ENCODE measurements at places on chromosomes 1 and 21.

GRCh38 chr1:39490596-39491145 lies 765 bp upstream of the BMP8A start:
- DNase-seq = no peak

DNA sequence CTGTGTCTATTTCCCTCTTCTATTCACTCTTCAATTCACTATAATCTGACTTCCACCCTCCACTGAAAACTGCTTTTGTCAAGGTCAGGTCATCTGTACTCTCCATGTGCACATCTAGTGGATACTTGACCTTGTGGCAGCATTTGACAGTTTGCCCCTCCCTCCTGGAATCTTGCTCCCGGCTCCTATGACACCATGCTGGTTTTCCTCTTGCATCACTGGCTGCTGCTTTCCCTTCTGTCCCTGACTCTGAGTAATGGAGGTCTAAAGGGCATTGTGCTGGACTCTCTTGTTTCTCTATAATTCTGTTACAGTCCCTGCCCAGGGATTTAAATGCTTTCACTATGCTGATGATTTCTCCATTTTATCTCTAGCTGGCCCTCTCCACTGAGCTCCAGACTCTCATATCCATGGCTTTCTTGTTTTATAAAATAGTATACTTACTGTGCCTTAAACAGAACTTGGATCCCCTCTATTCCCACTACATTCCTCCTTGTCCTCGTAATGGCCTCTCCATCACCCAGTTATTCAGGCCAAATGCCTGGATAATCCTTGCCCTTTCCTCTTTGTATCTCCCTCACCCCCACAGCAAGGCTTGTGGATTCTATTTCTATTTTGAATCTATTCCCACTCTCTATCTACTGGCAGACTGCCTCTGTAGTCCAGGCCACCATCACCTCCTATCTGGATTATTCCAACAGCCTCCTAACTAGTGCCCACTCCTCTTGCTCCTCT lies 36.8 kb upstream of the PODN start:
- no peak for DNase-seq

- no peak for DNase-seq
Observed at GRCh38 chr1:61487801-61488200, 237.1 kb downstream of the TM2D1 start.

DNA sequence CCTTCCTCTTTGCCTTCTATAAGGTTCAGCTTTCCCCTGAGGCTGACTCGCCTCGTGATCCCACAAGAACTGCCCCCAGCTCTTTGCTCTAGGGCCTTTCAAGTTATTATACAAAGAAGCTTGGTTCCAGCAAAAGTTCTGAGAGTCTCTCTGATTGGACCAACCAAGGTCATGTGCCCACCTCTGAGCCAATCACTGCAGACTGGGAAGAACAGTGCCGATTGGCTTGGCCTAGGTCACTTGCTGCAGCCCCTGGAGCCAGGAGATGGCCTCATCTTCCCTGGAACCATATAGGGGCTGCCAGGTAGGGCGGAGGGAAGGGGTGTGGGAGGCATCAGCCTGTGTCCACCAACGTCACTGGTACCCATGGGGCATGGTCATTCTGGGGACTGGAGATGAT lies 22.8 kb downstream of the TAS1R2 start:
- peak; percentile 29 for DNase-seq

DNA sequence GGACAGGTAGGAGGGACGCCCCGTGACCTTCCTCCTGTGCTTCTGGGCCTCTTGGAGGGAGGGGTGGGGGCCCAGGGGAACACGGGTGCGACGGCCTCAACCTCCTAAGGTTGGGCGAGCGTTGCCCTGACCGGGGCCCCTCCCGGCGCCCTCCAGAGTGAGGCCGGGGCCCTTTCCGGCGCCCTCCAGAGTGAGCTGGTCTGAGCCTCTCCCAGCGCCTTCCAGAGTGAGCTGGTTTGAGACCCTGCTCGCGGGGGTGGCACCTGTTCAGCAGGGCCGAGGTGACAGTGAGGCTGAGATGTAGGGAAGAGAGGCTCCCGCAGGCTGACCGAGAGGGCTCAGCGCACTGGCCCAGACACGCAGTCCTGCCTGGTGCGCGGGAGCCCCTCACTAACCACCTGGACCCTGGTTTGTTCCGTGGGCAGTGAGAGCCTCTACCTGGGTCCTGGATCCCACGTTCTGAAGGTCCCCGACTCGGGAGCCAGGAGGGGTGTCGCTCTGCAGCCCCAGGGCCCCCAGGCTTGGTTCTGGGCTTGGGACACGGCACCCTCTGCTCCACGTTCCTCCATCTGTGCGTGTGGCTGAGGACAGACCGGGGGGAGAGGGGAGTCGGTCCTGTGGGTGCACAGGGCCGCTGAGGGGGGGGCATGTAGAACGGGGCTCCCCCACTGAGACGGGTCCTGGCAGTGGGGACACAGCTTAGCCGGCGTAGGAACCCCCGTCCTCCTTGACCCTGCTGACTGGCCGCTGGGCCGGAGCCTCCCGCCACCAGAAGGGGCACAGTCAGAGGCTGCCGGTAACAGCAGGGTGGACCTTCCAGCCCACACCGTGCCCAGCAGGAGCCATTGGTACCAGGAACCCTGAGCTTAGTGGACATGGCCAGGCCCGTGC lies 1.4 kb downstream of the COL6A1 start:
- DNase-seq = peak; percentile 75

Measured in spleen (tissue), 13 donors.